ENCODE measurements at places on chromosomes 7 and 10. TPM values are rescaled to one million over a fixed set of nuclear protein-coding genes. Genes with fewer than 3 reads are reported as not detected.
A peak's percentile ranks its signal among the peaks of the same experiment; 100 is the strongest.

DNA sequence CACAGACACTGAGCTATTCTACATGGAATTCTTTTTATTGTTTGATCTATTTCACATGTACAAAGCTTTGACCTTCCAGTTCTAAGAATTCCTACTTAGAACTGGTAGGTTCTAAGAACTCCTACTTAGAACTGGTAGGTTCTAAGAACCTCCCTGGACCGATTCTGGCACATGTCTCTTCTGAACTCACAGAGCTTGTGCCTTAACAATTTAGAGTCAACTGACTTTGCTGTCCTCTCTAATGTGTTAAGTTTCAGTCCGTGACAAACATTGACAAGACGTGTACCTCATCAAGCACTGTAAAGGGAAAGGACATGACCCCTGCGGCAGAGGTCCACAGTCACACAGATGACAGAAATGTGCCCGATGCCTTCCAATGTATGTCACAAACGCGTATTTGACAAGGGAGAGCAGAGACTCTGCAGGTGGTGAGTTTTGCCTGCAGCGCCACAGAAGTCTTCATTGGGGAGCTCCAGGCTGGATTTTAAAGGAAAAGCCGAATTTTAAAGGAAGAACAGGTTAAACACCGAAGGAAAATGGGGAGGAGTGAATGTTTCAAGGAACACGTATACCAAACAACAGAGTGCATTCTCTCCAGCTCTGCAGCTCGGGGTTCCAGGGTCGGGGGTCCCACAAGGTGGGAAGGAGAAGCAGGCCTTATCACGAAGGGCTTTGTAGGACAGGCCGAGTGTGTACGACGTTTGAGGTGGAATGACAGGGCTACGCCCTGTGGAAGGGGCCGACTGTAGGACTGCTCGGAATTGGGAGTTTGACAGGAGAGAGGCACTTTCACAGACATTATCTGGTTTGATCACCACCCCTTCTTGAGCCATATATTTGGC lies 161.1 kb upstream of the KLF14 start:
- no peaks in the 10 kb centered on the region for H3K27me3 ChIP-seq
- DNase-seq: no peak
- peaks cover 93% of the 10 kb centered on the region for H3K4me1 ChIP-seq
- peak overlapping the region; percentile 84 for H3K27ac ChIP-seq
- peaks cover 35% of the 10 kb centered on the region for H3K36me3 ChIP-seq
- no peak overlapping the region for H3K4me3 ChIP-seq

DNA sequence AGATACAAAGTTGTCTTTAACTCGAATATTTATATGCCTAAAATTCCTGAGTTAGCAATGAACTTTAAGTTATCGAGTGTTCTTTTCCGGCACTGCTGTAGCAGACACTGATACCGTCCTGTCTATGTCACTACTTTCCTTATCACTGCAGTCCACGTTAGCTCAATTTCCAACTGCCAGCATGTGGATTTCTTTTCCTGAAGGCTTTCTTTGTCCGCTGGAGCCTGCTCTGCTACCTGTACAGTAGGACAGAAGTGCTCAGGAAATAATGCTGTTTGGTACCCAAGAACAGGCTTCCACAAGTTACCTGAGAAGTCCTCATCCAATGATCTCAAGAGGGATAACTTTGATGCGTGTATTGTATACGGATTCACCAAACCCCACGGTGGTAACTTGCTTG lies 329.4 kb downstream of the NXPH1 start:
- H3K27me3 ChIP-seq: no peaks in the 10 kb centered on the region
- H3K4me1 ChIP-seq: no peaks in the 10 kb centered on the region
- no peak overlapping the region for H3K27ac ChIP-seq
- H3K36me3 ChIP-seq: no peaks in the 10 kb centered on the region
- DNase-seq: no peak

DNA sequence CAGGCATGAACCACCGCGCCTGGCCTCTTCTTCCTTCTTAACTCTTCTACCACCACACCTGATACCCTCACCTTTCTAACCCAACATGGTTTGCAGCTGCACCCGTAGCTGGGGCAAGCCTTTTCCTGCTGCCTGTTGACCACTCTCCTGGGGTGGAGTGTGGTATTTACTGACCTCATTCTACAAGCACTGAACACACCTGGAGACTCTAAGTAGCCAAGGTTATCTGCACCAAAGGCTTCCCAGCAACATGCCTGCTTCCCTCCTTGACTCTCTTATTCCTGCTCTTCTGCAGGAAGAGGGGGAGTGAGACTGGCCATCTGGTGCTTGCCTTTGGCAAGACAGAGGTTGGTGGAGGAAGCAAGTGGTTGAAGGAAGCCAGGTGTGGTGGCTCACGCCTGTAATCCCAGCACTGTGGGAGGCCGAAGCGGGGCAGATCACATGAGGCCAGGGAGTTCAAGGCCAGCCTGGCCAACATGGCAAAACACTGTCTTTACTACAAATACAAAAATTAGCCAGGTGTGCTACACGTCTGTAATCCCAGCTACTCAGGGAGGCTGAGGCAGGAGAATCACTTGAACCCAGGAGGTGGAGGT lies 10.1 kb downstream of the ACTR1A start:
- H3K27ac ChIP-seq: peak overlapping the region; percentile 83
- H3K4me3 ChIP-seq: no peak overlapping the region
- H3K27me3 ChIP-seq: no peaks in the 10 kb centered on the region
- peaks cover 36% of the 10 kb centered on the region for H3K36me3 ChIP-seq
- DNase-seq: no peak

- no peaks in the 10 kb centered on the region for H3K27me3 ChIP-seq
- H3K27ac ChIP-seq: no peak overlapping the region
- DNase-seq: no peak
- H3K36me3 ChIP-seq: no peaks in the 10 kb centered on the region
Observed at GRCh38 chr10:2165771-2166460, 428.6 kb upstream of the ADARB2 start.

DNA sequence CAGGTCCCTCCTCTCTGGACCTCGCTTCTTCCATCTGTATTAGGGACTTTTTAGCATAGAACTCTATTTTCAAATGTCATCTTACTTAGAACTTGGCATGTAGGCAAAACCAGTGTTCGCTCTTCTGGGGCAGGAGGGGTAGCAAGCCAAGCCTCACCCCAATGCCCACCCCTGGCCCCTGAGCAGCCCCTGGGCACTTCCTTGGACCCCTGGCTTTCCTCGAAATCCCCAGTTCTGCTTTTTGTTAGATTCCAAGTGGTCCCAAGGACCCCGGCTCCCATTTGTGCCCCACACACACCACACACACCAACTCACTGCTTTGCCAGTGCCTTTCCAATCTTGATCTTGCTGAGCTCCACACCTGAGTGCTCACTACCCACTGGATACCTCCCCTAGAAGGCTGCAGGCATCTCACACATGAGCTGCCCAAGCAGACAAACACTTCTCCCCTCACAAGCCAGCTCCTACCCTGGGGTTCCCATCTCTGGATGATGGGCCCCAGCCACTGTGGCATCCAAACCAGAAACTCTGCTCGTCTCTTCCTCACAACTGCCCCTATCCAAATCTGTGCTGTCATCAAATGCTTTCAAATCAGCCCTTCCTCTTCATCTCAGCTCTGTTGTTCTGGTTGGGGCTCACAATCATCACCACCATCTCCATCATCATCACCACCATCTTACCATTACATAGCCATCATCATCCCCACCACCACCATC lies 167.9 kb upstream of the ZMIZ1 start:
- H3K36me3 ChIP-seq: no peaks in the 10 kb centered on the region
- DNase-seq: no peak
- no peaks in the 10 kb centered on the region for H3K27me3 ChIP-seq
- H3K4me3 ChIP-seq: no peak overlapping the region
- H3K27ac ChIP-seq: peak overlapping the region; percentile 62

- DNase-seq: no peak
- H3K27me3 ChIP-seq: no peaks in the 10 kb centered on the region
- no peak overlapping the region for H3K4me3 ChIP-seq
Observed at GRCh38 chr10:78384049-78384431, 350.4 kb downstream of the RPS24 start.

DNA sequence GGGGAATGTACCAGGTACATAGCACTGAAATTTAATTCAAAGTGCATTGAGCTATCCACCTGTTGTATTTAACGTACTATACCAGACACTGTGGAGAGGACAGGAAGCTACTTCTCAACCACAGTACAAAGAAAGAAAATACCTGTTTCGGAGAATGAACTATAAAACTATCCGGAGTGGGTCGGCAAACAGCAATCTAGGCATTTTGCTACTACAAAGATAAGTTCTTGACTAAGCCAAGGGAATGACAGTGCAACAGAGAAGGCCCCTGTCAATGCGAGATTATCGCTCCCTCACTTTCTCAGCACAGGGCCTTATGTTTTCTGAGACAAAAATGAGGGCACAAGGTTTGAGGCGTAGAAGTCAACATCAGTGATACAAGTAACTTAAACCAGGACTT lies 27.4 kb downstream of the SFMBT2 start:
- peaks cover 17% of the 10 kb centered on the region for H3K36me3 ChIP-seq
- DNase-seq: no peak
- H3K27ac ChIP-seq: no peak overlapping the region

GRCh38 chr7:70698219-70698832 lies 433.6 kb upstream of the GALNT17 start:
- DNase-seq: no peak
- H3K36me3 ChIP-seq: no peaks in the 10 kb centered on the region
- H3K27ac ChIP-seq: no peak overlapping the region
- H3K27me3 ChIP-seq: no peaks in the 10 kb centered on the region
- H3K4me3 ChIP-seq: no peak overlapping the region

DNA sequence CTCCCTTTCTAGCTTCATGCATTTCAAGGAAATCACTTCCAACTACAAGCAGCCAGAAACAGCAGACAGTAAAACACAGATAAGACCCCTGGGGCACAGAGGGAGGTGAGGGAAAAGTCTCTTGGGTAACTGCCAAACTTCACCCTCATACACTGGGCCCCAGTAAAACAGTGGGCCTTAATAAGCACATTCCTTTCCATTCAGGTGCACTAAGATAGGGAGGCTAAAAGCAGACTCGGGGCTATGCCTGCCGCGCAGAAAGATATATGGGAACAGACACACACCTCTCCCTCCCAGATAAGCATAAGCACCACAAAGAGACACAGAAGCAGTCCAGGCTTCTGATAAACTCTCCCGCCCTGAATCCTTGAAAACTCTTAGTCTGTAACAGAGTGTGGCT lies 117.0 kb downstream of the TYW1B start:
- peaks cover 5% of the 10 kb centered on the region for H3K4me1 ChIP-seq
- H3K27ac ChIP-seq: no peak overlapping the region
- H3K27me3 ChIP-seq: no peaks in the 10 kb centered on the region
- H3K4me3 ChIP-seq: no peak overlapping the region
- no peak for DNase-seq
- H3K36me3 ChIP-seq: no peaks in the 10 kb centered on the region

DNA sequence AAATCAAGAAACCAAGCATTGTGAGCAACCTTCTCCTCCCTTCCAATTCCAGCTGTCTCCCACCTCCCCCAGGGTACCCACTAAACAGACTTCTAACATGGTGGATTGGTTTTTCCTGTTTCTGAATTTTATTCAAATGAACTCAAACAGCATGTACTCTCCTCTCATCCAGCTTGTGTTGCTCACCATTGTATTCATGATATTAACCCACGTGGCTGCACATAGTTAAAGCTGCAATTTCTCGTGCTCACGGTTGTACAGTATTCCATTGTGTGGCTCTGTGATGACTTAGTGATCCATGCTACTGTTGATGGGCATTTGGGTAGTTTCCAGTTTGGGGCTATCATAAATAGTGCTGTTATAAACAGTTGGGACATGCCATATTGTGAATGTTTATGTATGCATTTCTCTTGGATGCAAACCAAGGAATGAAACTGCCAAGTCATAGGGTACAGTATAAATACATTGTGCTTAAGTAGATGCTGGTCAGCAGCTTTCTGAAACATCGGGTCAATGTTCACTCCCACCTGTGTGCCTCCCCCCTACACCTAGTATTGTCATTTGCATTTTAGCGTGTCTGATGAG lies 124.3 kb downstream of the CACNB2 start:
- H3K27ac ChIP-seq: no peak overlapping the region
- peaks cover 12% of the 10 kb centered on the region for H3K4me1 ChIP-seq
- no peak for DNase-seq
- no peaks in the 10 kb centered on the region for H3K36me3 ChIP-seq

DNA sequence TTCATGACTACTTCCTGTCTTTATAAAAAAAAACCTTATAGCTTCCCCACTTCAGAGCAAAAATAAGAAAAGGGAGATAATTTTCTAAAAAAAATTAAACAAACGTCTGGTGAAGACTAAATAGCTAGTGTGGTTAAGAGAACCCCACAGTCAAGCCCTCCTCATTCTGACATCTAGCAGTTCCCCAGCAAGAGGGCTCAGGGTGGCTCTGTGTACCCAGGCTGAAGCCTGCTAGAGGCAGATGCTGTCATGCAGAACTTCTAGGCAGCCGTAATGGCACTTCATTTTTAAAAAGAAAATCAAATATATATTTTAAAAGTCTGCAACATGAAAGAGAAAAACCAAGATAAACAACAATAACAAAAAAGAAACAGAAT lies 223.1 kb upstream of the KLF14 start:
- peak overlapping the region; percentile 43 for H3K27ac ChIP-seq
- no peak overlapping the region for H3K4me3 ChIP-seq
- H3K27me3 ChIP-seq: no peaks in the 10 kb centered on the region
- no peak for DNase-seq
- H3K4me1 ChIP-seq: peaks cover 87% of the 10 kb centered on the region

GRCh38 chr10:89163265-89163995 lies 43.7 kb downstream of the CH25H start:
- H3K27ac ChIP-seq: no peak overlapping the region
- no peaks in the 10 kb centered on the region for H3K4me1 ChIP-seq
- H3K36me3 ChIP-seq: no peaks in the 10 kb centered on the region
- no peak overlapping the region for H3K4me3 ChIP-seq
- no peaks in the 10 kb centered on the region for H3K27me3 ChIP-seq

GRCh38 chr7:100966542-100967291 lies 2.6 kb upstream of the MUC12 start:
- H3K27ac ChIP-seq: no peak overlapping the region
- H3K27me3 ChIP-seq: peaks cover 94% of the 10 kb centered on the region
- H3K4me1 ChIP-seq: peaks cover 15% of the 10 kb centered on the region
- no peaks in the 10 kb centered on the region for H3K36me3 ChIP-seq

DNA sequence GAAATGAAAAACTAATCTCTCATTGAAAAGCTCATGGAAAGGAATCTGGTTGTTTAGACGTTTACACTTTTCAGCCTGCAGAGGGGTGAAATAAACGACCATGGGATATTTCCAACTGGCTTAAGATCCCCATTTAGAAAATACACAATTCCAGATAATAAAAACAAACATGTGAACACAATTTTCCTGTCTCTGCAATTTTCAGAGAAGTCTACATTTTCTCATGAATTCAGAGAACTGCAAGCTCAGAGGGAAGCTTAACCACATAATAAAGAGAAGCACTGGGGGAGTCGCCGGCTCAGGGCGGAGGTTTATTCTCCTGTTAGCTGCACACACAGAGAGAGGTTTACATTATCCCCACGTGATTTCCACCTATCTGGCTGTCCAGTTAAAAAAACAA lies 215.2 kb downstream of the FANK1 start:
- DNase-seq: no peak
- H3K27me3 ChIP-seq: no peaks in the 10 kb centered on the region
- no peaks in the 10 kb centered on the region for H3K36me3 ChIP-seq
- H3K27ac ChIP-seq: no peak overlapping the region
- no peak overlapping the region for H3K4me3 ChIP-seq

Gene SHH
- total RNA-seq: not detected

Gene TMEM140
- 23.3 TPM for total RNA-seq

Gene LRRC17
- total RNA-seq: 2.3 TPM

Gene BMPER
- total RNA-seq: 2.9 TPM

Gene TMEM196
- not detected for total RNA-seq

Gene FAM131B
- 0.47 TPM for total RNA-seq

Gene STRIP2
- total RNA-seq: 17.1 TPM

Gene PIK3AP1
- total RNA-seq: 5.4 TPM

Gene TBXAS1
- 3.9 TPM for total RNA-seq
